ENCODE measurements at places on chromosomes 3 and 15. TPM values are rescaled to one million over a fixed set of nuclear protein-coding genes. Genes with fewer than 3 reads are reported as not detected.

Gene CCR2
- not detected for total RNA-seq

Gene LEO1
- 34.7 TPM for total RNA-seq

Gene APOD
- not detected for total RNA-seq

Gene RAB6B
- total RNA-seq = 0.30 TPM

Gene PDE12
- total RNA-seq = 29.8 TPM

Gene WDR76
- 11.5 TPM for total RNA-seq

Gene SLC6A20
- not detected for total RNA-seq

Gene JMJD7
- total RNA-seq = 2.3 TPM

Gene LIPH
- not detected for total RNA-seq

Gene BBX
- 78.2 TPM for total RNA-seq

Gene EFL1
- total RNA-seq = 23.5 TPM

Gene KLHL40
- total RNA-seq = not detected

Gene ADPRH
- 1.8 TPM for total RNA-seq

Gene HTR3C
- total RNA-seq = not detected

Gene GNAI2
- total RNA-seq = 374 TPM

Gene ZNF501
- 7.6 TPM for total RNA-seq

Gene IMPG2
- total RNA-seq = 0.59 TPM

Gene JAGN1
- total RNA-seq = 24.3 TPM

Gene SAXO2
- 1.2 TPM for total RNA-seq

Gene ALS2CL
- 0.30 TPM for total RNA-seq

Gene CPEB1
- total RNA-seq = 20.8 TPM

Gene CDCP1
- total RNA-seq = 76.4 TPM

Gene DCBLD2
- total RNA-seq = 216 TPM

Gene SCN11A
- not detected for total RNA-seq

Gene PCNP
- total RNA-seq = 99.2 TPM

Gene SLCO2A1
- total RNA-seq = not detected

Gene SPG11
- 81.7 TPM for total RNA-seq

Gene NCBP2
- 101 TPM for total RNA-seq

Gene GP5
- total RNA-seq = 0.14 TPM

Gene TLR9
- not detected for total RNA-seq

Gene XCR1
- total RNA-seq = not detected

Gene RNU5B-1
- not detected for total RNA-seq

Gene C3orf85
- total RNA-seq = not detected

Gene GOLGA8K
- total RNA-seq = 0.30 TPM

Gene SNX1
- total RNA-seq = 42.2 TPM

Gene TCAIM
- total RNA-seq = 32.5 TPM

Gene HIGD2B
- total RNA-seq = not detected

Gene MAGEF1
- 22.6 TPM for total RNA-seq

Gene ZKSCAN7
- 8.6 TPM for total RNA-seq

Gene ROPN1
- not detected for total RNA-seq

Gene MB21D2
- total RNA-seq = 19.1 TPM

Gene TAGLN3
- total RNA-seq = 1.8 TPM

Gene LXN
- 115 TPM for total RNA-seq

Gene RLBP1
- not detected for total RNA-seq

Gene ISY1
- total RNA-seq = 22.9 TPM

Gene ANKRD34C
- not detected for total RNA-seq

Gene GP9
- not detected for total RNA-seq

Gene GNAT1
- total RNA-seq = not detected

Gene ELL3
- 2.7 TPM for total RNA-seq

Gene NLGN1
- total RNA-seq = 0.92 TPM

All from smooth muscle cell of the umbilical artery (primary cell).